ENCODE measurements at places on chromosomes 6 and 20. TPM values are rescaled to one million over a fixed set of nuclear protein-coding genes. Genes with fewer than 3 reads are reported as not detected.

- no peak overlapping the region for H3K27ac ChIP-seq
- no peaks in the 10 kb centered on the region for H3K27me3 ChIP-seq
- no peak for DNase-seq
- no peaks in the 10 kb centered on the region for H3K4me1 ChIP-seq
- peaks cover 81% of the 10 kb centered on the region for H3K36me3 ChIP-seq
Observed at GRCh38 chr6:41098366-41098765, 25.6 kb downstream of the NFYA start.

DNA sequence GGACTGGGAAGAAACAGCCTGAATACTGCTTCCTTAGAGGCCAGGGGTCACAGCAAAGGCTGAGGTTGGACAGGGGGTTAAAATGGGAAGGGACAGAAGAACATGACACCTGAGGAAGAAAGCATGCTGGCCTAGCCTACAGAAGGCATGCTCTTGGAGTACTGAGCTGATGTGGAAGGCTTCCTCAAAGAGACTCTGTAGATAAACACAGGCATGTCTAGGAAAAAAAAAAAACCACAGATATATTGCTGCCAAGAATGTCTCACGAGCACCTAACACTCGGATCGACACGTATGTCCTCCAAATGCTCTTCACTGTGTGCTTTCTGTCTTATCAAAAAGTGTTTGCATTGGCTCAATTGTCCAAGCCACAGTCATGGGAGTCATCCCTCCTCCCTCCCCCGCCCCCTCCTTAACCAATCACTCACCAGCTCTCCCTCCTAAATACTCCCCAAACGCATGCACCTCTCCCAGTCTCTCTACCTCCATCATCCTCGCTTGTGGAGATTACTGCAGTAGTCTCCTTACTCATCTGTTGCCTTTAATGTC, 101.1 kb upstream of the LRFN2 start:
- no peaks in the 10 kb centered on the region for H3K36me3 ChIP-seq
- H3K27ac ChIP-seq = no peak overlapping the region
- DNase-seq = no peak
- H3K4me1 ChIP-seq = no peaks in the 10 kb centered on the region
- H3K27me3 ChIP-seq = no peaks in the 10 kb centered on the region
- no peak overlapping the region for H3K4me3 ChIP-seq

DNA sequence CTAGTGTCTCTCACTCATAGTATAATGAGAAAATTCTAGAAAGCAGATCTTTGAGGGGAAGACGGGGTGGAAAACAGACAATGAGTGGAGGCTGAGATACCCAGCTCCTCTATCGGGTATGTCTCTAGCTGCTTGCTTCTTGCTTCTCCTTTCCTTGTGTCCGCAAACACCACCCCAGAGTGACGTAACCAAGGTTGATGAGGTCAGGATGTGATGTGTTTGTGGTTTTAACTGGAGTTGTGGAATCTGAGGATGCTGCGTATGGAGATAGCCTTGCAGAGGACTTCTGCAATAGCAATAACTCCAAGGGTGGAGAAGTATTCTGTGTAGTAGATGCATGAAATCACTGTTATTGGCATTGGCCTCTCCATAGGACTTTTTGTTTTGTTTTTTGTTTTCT, 132.7 kb upstream of the IFNGR1 start:
- H3K36me3 ChIP-seq = no peaks in the 10 kb centered on the region
- DNase-seq = no peak
- no peaks in the 10 kb centered on the region for H3K27me3 ChIP-seq
- no peak overlapping the region for H3K4me3 ChIP-seq
- H3K4me1 ChIP-seq = no peaks in the 10 kb centered on the region
- H3K27ac ChIP-seq = no peak overlapping the region

DNA sequence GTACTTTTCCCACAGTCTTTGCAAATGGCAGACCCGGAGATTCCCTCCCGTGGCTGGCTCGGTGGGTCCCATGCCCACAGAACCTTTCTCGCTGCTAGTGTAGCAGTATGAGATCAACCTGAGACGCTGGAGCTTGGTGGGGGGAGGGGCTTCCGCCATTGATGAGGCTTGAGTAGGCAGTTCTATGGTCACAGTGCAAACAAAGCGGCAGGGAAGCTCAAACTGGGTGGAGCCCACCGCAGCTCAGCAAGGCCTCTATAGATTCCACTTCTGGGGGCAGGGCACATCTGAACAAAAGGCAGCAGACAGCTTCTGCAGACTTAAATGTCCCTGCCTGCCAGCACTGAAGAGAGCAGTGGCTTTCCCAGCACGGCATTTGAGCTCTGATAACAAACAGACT, 186.0 kb upstream of the KCNK16 start:
- no peaks in the 10 kb centered on the region for H3K36me3 ChIP-seq
- H3K27me3 ChIP-seq = no peaks in the 10 kb centered on the region
- DNase-seq = no peak
- no peaks in the 10 kb centered on the region for H3K4me1 ChIP-seq
- H3K27ac ChIP-seq = no peak overlapping the region

GRCh38 chr6:28531479-28532128, 5.9 kb downstream of the GPX5 start:
- H3K4me1 ChIP-seq = no peaks in the 10 kb centered on the region
- H3K27me3 ChIP-seq = peaks cover 13% of the 10 kb centered on the region

The MAN1A1 gene
- total RNA-seq = 78.0 TPM

The GTSF1L gene
- not detected for total RNA-seq

The GABRR2 gene
- total RNA-seq = 1.2 TPM

- no peaks in the 10 kb centered on the region for H3K4me1 ChIP-seq
- no peak overlapping the region for H3K4me3 ChIP-seq
- no peak overlapping the region for H3K27ac ChIP-seq
Observed at GRCh38 chr6:135813401-135813800, 38.1 kb upstream of the PDE7B start.

DNA sequence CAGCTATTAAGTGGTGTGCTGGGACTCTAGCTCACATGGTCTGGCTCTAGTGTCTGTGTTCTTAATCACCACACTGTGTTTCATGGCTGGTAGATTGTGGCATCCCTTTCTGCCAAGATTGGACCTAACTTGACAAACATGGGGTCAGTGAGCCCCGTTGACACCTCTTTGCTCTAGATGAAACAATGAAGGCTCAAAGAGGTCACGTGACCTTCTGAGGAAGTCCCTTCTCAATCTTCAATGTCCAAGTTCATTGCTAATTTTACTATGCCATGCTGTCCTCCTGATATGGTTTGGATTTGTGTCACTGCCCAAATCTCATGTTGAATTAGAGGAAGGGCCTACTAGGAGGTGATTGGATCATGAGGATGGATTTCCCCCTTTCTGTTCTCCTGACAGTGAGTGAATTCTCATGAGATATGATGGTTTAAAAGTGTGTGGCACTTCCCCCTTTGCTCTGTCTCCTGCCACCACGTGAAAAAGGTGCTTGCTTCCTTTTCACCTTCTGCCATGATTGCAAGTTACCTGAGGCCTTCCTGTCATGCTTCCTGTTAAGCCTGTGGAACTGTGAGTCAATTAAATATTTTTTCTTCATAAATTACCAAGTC, 177.8 kb upstream of the MYLIP start:
- H3K4me1 ChIP-seq = peaks cover 45% of the 10 kb centered on the region
- H3K27me3 ChIP-seq = no peaks in the 10 kb centered on the region
- H3K27ac ChIP-seq = no peak overlapping the region
- no peak for DNase-seq

DNA sequence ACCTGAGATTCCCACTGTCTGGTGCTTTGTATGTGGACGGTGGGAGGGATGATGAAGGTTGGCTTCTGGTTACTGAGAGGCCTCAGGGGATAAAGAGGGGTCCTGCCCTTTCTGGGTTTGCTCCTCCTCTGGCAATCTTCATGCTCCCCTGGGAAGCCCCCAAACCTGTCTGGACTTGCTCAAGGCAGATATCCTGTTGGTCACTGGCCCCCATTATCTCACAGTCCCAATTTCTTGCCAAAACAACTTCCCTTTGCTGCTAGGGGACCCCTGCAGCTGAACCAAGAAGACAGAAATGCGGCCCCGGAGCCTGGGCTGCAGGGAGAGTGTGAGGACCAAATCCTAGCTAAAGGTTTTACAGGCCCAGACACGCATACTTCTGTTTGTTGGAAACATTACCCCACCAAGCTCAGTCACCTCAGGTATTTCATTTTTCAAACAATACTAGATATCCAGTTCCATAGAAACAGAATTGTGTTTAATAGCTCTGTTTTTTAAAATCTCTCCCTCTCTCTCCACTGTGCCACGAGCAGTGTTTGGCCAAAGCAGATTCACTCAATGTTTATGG, 63.4 kb upstream of the MRPS10 start:
- no peak overlapping the region for H3K4me3 ChIP-seq
- DNase-seq = no peak
- H3K36me3 ChIP-seq = no peaks in the 10 kb centered on the region
- peaks cover 43% of the 10 kb centered on the region for H3K4me1 ChIP-seq
- no peaks in the 10 kb centered on the region for H3K27me3 ChIP-seq

DNA sequence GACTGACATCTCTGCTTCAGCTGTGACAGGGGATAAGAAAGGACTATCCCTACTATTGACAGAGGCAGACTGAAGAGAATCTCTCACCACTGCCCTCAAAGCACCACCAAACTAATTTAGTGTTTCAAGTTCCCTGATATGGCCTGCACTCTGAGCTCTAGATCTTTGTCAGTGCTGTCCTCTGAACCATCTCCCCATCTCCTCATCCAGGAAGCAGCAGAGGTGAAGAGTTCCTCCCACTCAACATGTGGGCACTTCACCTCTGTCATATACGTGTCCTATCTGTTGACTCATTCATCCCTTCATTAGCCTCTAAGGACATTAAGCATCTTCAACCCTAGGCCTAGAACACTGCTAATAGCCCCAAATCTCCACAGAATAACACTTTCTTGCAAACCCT, 14.1 kb downstream of the FAM210B start:
- H3K27ac ChIP-seq = no peak overlapping the region
- H3K4me3 ChIP-seq = no peak overlapping the region
- H3K36me3 ChIP-seq = peaks cover 20% of the 10 kb centered on the region

DNA sequence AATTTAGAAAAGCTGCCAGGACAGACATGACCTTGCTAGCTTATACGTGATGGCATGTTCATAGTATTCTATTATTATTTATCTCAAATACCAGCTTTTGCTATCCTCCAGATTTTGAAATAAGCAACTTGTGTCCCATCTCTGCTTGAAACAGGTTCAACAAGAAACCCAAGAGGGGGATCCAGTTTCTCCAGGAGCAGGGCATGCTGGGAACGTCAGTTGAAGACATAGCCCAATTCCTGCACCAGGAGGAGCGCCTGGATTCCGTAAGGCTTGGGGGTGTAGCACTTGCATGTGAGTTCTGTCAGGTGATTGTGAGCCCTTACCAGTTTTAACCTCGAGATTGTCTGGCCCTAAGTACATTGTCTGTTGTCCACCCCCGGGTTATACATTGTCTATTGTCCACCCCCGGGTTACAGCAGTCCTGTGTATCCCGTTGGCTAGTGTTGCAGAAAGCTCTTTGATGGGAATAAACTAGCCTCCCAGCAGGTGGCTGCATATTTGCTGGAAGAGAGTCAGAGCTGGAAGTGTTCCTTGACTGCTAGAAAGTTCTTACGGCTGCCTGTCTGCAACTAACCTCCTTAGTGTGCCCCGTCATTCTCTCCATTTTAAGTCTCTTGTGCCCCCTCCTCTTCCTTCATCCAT, 61.4 kb upstream of the CSE1L start:
- no peak for DNase-seq
- no peaks in the 10 kb centered on the region for H3K4me1 ChIP-seq
- no peak overlapping the region for H3K27ac ChIP-seq
- no peaks in the 10 kb centered on the region for H3K27me3 ChIP-seq
- H3K36me3 ChIP-seq = peaks cover 80% of the 10 kb centered on the region

The LTB gene
- 10.0 TPM for total RNA-seq

- H3K27ac ChIP-seq = no peak overlapping the region
- no peak overlapping the region for H3K4me3 ChIP-seq
- no peaks in the 10 kb centered on the region for H3K27me3 ChIP-seq
- no peak for DNase-seq
Observed at GRCh38 chr20:11315525-11315924, 602.2 kb upstream of the BTBD3 start.

The PHACTR1 gene
- total RNA-seq = 91.0 TPM

Measured in lower lobe of right lung (tissue), 2 donors.